Amniotic epithelial cell (primary cell): ENCODE measurements at places on chromosomes 4 and X.

- peak; percentile 15 for DNase-seq
Measured at GRCh38 chrX:23783589-23784469, 856 bp downstream of the SAT1 start.

DNA sequence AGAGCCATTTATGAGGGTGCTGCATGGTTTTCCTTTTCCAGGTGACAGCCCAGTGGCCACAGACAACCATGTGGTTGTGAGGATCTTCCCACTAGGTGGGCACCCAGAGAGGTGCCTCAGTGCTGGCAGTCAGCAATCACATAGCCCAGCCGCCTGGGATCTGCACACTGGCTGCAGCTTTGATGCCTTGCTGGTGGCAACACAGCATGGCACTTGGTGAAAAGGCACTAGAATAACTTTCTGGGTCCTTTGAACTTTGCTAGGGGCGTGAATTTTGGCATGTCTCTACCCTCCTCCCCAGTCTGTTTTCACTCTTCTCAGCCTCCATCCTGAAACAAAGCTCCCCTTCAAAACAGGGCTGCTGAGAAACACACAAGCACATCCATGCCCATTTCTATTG, 108.8 kb upstream of the RPL34 start:
- no peak for DNase-seq

DNA sequence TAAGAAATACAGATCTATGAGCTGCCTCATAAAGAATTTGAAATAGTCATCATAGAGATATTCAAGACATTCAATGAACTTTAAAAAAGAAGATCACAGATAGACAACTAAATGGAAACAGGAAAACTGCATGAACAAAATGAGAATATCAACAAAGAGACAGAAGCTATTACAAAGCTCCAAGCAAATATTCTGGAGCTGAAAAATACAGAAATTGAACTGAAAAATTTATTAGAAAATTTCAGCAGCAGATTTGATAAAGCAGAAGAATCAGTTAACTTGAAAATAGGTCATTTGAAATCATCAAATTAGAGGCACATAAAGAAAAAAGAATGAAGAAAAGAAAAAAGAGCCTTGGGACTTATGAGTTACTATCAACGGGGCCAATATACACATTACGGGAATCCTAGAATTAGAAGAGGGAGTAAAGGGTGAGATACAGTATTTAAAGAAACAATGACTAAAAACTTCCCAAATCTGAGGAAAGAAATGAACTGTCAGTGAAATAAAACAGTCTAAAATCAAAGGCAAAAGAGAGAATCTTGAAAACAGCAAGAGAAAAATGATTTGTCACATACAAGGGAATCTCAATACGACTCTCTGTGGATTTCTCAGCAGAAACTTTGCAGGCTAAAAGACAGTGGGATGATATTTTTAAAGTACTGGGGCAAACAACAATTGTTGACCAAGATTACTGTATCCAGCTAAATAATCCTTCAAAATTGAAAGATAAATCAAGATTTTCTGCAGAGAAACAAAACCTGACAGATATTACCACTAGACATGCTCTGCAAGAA, 641.6 kb downstream of the ANKRD50 start:
- DNase-seq, result peak; percentile 40

DNA sequence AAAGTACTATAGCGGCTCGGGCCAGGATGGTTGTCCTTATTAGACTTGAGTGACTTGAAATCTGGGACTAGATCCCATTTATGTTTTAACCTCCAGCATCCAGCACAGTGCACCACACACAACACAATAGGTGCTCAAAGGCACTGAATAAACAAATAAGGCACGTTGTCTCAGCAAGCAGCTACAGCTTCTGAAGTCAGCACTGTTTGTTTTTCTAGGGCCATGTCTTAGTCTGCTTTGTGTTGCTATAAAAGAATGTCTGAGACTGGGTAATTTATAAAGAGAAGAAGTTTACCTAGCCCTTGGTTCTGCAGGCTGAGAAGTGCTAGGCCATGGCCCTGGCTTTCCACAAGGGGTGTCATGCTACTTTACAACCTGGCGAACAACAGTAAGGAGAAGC, 102.1 kb upstream of the LNX1 start:
- DNase-seq, result no peak

DNA sequence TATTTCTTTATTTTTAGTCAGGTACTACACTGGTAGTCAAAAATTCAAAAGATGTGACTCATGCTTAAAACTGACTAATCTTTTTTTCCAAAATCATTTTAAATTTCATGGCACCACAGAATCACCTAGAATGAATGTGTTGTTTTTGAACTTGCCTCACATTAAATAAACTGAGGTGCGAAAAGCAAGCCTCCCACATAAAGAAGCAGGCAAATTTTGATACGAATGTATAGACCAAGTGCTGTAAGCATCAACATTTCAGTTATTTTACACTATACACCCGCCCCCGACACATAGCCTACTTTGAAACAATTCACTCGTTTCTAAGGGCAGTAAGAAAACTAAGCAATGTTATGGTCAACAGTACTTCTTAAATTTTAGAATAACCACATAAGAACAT, 94.3 kb downstream of the MRPL1 start:
- DNase-seq, result no peak

GRCh38 chrX:18973527-18974192, 10.3 kb downstream of the PHKA2 start:
- DNase-seq, result no peak

DNA sequence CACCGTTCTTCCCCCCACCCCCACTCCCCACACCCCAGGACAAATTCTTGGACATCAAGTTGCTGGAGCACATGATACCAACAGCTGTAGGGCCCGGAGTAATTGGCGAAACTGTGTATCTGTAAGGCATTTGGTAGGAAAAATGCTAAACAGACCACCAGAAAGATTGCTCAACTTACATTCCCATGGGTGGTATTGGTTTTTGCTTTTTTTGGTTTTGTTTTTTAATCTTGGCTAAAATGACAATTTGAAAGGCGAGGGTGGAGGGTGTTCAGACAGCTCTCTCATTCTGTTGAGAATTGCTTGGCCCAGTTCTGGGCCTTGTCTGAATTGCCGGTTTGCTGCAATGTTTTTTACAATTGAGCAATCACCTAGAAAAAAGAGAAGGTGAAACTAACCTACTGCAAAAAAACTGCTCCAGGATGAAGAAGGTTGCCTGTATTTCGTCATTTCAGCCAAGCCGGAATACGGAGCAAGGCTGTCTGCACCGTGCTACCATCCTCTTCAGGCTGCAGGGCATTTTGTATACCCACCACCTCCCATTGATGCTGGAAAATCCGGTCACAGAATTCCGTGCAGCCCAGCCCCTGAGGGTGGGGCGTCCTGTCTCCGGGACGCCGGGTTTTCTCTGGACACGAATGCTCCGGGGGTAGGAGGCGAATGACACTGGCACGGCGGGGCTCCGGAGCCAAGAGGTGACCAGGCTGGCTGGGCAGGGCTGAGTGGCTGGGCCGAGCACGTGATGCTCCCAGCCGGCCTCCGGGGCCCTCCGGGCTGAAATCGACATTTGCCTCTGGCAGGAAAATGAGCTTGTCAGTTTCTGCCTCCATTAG, at the start of gene CLCN4:
TSS of gene CLCN4 (plus strand) at position 777 of the 833 bp plus-strand sequence. CDS start 28,058 bp downstream, outside the sequence.
- DNase-seq, result peak; percentile 53

GRCh38 chr4:37803348-37803973, 23.0 kb upstream of the PGM2 start:
- DNase-seq, result peak; percentile 67

- DNase-seq, result no peak
Measured at GRCh38 chr4:67571975-67572374, 13.4 kb downstream of the STAP1 start.

DNA sequence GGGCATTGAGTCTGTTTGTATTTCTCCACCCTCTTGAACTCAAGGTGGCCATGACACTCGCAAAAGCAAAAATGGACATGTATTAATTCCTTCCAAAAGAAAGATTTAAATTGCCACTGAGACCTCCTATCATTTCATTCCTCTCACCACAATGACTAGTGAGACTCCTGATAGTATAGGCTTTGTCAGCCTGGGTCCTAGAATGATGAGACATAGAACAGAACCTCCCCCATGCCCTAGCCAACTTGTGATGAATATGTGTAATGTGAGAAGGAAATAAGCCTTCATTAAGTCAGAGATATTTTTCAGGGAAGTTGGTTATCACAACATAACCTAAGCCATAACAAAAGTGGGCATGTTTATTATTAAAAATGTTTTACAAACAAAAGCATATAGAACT, 62.5 kb downstream of the ASB9 start:
- no peak for DNase-seq

- no peak for DNase-seq
Measured at GRCh38 chr4:83022724-83023450, 12.1 kb upstream of the COPS4 start.

GRCh38 chr4:41409594-41409895, 128.4 kb upstream of the LIMCH1 start:
- no peak for DNase-seq

DNA sequence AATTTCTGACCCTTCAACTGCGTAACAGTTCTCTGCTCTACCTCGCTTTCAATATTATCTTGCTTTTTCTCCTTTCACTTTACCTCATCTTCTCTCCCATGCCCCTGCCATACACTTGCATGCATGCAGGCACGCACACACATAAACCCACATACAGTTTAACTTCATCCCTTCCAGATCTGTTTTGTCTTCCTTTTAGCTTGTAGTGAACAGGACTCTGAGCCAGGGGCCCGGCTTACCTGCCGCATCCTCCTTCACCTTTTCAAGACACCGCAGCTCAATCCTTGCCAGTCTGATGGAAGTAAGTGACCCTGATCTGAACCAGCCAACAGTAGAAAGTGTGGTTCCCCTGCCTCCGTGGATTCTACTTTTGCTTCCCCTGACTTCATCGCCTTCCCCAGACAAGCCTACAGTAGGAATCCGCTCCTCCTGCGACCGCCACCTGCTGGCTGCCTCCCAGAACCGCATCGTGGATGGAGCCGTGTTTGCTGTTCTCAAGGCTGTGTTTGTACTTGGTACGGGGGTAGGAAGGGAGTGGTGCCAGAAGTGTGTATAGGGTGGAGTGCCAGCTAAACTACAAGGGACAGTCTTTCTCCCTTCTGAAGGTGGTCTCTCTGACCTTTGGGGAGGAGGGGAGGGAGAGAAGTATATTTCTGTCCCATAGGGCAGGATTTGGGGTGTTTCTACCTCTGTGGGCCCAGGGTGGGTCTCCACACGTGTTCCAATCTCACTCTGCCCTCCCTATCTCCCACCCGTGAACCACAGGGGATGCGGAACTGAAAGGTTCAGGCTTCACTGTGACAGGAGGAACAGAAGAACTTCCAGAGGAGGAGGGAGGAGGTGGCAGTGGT, 10.7 kb downstream of the MED12 start:
- DNase-seq, result peak; percentile 54

DNA sequence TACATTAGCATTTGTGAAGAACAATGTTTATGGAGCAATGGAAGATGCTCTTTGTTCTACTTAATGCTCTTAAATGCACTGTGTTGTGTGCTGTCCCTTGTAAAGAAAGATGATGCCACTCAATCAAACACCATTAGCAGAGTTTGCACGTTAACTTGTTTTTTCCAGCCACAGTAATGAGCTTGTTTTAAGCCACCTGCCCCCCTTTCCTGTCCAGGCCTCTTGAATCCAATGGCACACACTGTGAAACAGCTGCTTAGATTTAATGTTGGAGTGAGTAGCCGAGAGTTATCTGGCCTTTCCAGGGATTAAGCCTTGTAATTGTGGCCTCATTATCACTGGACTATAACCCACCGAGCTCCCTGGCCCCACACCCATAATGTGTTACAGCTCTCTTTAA, 86.0 kb downstream of the PAK3 start:
- DNase-seq, result no peak

DNA sequence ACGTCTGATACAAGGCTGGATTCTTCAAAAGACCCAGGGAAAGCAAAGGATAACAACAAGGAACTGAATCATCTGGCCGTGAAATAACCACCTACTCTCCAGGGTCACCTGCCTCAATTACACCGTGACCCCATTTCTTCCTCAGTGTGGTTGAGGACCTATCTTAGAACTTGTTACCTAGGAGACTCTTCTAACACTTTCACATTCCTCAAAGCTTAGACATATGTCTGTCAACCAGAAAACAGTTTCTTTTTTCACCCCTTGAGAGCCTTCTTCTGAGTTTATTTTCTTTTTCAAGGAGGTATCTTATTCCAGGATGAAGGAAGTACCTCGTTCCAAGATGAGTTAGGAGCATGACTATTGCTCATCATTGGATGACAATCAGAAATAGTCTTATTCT, 337.8 kb downstream of the ARHGAP24 start:
- no peak for DNase-seq

GRCh38 chrX:37315511-37316248, 33.5 kb upstream of the PRRG1 start:
- DNase-seq, result no peak
